ENCODE measurements at places on chromosomes 7 and 10. TPM values are rescaled to one million over a fixed set of nuclear protein-coding genes. Genes with fewer than 3 reads are reported as not detected.

DNA sequence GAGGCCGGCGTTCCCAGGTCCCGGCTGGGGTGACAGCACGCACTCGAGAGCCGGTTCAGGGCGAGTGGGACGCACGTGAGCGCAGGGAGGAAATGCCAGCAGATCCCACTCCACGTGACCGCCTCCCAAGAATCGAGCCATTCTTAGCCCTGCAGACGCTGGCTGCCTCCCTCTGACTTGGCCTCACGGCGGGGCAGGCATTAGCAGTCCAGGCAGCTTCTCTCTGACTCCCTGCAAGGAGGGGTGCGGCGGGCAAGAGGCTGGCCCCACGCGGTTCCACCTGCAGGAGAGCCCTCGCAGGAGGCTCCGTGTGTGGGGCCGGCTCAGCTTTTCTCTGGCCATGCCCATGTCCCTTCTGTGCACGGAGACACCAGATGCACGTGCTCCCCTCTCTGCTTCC is 10.1 kb downstream of the GPR146 start:
- peak; percentile 56 for DNase-seq

DNA sequence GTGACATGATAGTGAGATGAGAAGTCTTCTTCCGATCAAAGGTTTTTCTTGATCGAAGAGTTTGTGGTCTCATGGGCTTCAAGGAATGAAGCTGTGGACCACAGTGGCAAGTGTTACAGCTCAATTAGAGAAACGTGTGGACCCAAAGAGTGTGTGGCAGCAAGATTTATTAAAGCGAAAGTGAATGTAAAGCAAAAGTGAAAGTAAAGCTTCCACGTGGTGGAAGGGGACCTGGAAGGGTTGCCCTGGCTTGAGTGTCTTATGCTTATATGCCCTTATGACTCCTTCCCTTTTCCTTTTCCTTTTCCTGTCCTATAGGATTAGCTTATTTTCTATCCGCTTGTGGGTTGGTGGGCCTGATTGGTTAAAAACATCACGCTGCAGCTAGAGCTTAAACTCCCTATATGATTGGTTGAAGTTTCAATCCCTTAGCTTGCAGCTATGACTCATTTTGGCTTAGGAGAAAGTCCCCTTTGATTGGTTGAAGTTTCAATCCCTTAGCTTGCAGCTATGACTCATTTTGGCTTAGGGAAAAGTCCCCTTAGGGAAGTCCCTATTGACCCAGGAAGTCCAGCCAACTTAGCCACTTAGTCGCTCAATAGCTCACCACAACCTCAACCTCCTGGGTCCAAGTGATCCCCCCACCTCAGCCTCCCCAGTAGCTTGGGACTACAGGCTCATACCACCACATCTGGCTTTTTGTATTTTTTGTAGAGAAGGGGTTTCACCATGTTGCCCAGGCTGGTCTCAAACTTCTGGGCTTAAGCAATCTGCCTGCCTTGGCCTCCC is 34.7 kb downstream of the MRPS24 start:
- no peak for DNase-seq

DNA sequence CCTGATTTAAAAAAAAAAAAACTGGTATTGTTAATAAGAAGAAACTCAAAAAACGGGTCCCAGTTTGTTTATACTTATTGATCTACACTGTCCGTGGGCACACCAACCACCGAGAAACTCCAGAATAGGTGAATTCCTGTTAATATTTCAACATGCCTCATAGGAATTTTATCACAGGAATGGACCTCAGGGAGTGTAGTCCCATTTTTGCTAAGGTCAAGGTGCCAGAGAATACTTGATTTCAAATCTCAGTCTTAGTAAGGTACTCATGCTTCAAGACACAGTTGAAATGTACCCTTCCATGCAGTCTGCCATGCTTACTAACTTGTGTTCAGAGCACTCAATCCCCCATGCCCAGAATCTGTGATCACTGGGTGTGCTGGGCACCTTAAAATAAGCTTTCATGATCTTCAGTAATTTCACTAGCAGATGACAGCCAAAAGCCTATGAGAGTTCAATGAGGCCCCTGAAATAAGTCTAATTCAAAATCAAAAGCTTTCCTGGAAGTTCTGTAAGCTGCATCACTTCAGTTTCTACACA is 385.7 kb downstream of the TNS3 start:
- DNase-seq, result no peak

GRCh38 chr7:125526092-125526491 is 596.5 kb upstream of the POT1 start:
- no peak for DNase-seq

- DNase-seq, result no peak
These were observed 328.1 kb upstream of the STEAP1 start for GRCh38 chr7:89826121-89826520.

DNA sequence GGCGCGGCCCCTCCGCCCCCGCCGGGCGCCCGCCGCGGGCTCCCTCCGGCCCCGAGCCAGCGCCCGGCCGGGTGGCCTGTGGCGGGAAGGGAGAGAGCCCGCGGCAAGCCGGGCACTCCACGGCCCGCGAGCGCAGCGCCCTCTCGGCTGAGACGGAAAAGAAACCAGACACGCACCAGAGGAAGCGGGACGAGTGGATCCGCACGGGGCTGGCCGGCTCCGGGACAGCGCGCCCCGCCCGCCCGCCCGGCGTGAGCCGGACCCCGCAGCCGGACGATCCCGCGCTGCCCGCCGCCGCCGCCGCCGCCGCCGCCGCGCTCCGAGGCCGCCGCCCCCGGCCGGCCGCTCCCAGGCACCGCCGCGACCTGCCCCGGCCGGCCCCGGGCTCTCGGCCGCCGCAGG is 300 bp downstream of the ARHGAP21 start:
- peak; percentile 53 for DNase-seq

DNA sequence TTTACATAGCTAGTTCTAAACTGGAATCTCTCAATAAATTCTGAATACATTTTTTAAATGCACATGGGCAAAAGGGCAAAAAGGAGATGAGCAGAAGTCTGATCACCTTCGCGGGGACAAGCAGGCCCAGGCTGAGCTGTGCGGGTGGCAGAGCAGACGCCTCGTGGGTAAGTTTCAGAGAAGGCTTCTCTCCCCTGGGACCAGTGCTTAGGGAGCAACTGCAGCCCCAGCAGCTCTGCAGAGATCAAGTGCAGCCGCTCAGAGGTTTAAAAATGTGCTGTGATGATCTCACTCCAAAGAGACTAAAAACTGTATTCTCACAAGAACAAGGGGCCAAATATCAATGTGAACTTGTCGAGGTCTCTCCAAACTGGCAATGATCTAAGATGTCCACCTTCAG is 264.3 kb upstream of the RNF32 start:
- no peak for DNase-seq

DNA sequence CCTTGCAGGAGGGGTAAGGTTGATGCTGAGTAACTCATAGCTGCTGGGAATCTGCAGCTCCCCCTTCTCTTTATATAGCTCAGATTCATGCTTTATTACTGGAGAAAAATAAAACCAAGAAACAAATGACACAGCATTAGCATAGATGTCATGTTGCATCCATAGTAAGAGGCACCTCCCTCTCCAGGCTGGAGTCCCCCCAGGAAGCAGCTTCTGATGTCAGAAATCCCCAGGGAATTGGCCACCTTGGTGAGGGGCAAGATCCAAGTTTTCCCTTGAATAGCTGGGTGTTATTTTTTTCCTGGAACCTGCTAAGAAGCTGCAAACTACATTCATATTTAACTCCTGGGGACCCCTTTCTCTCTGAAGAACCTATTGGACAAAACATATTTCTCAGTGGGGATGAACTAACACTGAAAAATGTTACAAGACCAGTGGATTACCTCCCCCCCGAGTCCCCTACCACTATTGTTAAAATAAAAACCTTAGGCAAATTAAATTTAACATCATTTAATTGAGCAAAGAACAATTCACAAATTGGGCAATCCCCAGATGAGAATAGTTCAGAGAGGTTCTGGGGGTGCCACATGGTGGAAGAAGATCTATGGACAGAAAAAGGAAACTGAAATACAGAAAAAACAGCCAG is 163.7 kb upstream of the NAMPT start:
- no peak for DNase-seq

- no peak for DNase-seq
These were observed 48.7 kb upstream of the DYNC1I1 start for GRCh38 chr7:95723583-95724180.

- no peak for DNase-seq
These were observed 63.5 kb downstream of the MINDY3 start for GRCh38 chr10:15796762-15797161.

- DNase-seq, result no peak
These were observed 15.1 kb downstream of the BCAP29 start for GRCh38 chr7:107594961-107595737.

DNA sequence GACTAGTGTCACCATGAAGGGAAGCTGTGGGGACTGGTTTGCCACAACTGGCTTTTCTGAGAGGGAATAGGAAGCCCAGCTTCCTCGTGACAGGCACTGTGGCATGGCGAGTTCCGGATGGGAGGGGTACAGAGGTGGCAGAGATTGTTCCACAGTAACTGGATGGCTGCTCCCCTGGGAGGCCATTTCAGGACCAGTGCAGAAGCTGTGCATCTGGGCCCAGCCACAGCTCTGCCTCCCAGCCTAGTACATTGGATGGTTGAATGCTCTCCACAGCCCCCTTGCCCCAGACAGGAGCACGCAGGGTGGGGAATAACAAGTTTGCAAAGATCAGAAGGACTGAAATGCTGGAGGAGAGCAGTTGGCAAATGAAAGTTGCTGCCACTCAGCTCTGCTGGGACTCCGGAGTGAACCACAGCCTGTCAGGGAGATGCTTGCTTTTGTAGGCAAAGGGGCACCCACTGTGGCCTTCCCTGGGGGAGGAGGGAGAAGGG is 51.8 kb downstream of the GSDME start:
- DNase-seq, result no peak

- DNase-seq, result no peak
These were observed 14.1 kb upstream of the SLC16A12 start for GRCh38 chr10:89549510-89549909.

GRCh38 chr7:42233695-42234331 is 3.2 kb downstream of the GLI3 start:
- no peak for DNase-seq

- DNase-seq, result no peak
These were observed 39.2 kb downstream of the MEOX2 start for GRCh38 chr7:15647309-15647708.

- DNase-seq, result peak; percentile 46
These were observed 2.7 kb upstream of the HOXA11 start for GRCh38 chr7:27187475-27188385.

GRCh38 chr7:35319606-35320005 is 65.7 kb upstream of the TBX20 start:
- DNase-seq, result no peak

GRCh38 chr7:98456866-98457265 is 56.0 kb upstream of the BAIAP2L1 start:
- no peak for DNase-seq

The VWDE gene
- not detected for polyA plus RNA-seq

The C10orf67 gene
- polyA plus RNA-seq, result 0.03 TPM

The CDH23 gene
- 1.2 TPM for polyA plus RNA-seq

The LHFPL3 gene
- not detected for polyA plus RNA-seq

The CCDC172 gene
- polyA plus RNA-seq, result not detected

The GBX1 gene
- 0.07 TPM for polyA plus RNA-seq

The PNLIPRP1 gene
- polyA plus RNA-seq, result not detected

The CHN2 gene
- polyA plus RNA-seq, result 1.2 TPM

The CHAT gene
- not detected for polyA plus RNA-seq

The OPN4 gene
- 0.23 TPM for polyA plus RNA-seq

Measured in psoas muscle (tissue), 8 donors.